ENCODE measurements at places on chromosomes 4 and X.
A peak's percentile ranks its signal among the peaks of the same experiment; 100 is the strongest.

DNA sequence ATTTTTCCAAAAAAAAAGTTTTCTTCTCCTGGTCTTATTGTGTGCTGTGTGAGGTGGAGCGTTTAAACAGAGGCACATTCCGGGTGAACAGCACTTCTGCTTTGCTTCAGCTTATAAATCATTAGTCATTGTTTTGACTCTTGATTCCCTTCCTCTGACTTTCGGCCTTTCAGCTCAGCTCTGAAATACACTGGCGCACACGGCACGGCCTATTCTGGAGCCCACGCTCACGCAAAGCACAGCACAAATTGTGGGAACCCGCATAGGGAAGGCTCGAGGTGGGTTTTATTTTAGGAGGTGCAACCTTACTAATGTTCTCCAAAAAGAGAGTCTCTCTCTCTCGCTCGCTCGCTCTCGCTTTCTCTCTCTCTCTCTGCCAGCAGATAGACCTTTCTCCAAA lies 4.0 kb downstream of the POU3F4 start:
- DNase-seq = no peak

DNA sequence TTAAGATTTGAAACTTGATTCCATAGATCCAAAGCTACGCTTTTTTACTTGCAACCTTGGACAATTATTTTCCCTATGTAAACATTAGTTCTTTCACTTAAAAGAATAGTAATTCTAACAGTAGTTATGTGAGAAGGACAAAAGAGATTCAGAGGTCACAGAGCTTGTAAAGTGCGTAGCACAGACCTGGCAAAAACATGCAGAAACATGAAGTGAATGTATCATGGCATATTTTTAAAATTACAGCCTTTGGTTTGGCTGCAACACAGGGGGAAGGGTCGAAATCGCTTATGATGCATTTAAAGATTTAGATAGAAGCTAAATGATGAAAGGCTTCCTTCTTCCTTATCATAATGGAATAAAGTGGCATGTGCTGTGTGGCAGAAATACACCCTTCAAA lies 1068.8 kb downstream of the ARAP2 start:
- DNase-seq = no peak

DNA sequence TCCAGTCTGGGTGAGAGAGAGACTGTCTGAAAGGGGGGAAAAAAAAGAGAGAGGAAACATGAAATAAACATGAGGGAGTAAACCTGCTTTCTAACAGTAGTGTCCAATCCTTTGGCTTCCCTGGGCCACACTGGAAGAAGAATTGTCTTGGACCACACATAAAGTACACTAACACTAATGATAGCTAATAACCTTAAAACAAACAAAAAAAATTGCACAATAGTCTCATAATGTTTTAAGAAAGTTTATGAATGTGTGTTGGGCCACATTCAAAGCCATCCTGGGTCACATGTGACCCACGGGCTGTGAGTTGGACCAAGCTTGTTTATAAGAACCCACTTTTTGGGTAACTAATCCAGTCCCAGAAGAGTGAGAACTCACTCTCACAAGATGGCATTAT lies 30.3 kb downstream of the PDS5A start:
- DNase-seq = no peak

GRCh38 chr4:125492957-125493356 lies 178.2 kb downstream of the FAT4 start:
- no peak for DNase-seq

- no peak for DNase-seq
Measured at GRCh38 chr4:82525307-82525911, 36.4 kb downstream of the TMEM150C start.

DNA sequence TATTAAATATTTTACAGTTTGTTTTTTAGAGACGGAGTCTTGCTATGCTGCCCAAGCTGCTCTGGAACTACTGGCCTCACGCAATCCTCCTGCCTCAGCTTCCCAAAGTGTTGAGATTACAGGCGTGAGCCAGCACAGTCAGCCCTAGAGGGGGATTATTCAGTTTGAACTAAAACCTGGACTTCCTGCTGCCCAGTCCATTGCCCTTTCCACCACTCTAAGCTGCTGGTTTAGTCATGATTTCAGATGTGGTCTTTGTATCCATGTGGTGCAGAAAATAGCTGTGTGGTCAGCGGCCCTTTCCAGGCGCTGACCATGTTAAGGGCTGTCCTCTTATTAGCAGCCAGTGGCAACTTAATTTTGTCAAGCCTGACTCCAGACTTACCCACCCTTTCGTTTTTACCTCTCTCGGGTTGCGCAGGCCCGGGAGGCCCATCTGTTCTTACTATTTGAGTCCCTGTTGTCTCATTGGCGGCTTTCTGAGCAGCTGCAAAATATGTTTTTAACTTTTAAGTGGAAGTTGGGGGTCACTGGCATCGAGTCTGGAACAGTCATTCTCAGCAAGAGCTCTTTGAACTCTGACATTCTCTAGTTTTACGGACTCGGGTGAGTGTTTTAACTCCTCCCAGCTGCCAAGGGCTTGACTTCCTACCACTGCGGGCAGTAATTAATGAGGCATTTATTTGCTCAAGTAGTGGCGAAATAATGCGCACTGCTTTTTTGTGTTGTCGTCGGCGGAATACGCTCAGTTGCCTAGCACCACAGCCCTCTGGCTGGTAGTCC lies 773 bp upstream of the VMA21 start:
- peak; percentile 36 for DNase-seq
